ENCODE measurements at places on chromosomes 6 and 20.

GRCh38 chr6:166626177-166627032, 646 bp downstream of the RPS6KA2 start:
- no peak for DNase-seq

DNA sequence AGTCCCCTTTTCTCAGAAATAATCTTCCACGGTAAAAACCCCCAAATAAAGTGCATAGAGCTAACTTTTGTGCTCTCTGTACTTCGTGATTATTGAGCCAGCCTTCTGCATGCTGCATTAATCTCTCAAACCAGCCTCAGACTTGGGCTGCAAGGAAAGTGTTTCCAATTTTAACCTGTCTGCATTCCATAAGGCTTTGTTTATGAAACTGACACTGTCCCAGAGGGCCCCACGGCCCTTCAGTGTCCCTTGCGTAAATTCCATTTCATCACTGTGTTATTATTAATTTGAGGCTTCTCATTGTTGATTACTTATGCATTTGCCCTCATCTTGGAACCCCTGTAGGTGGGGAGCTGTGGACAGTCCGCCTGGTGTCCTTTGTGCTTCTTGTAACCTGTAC, 15.6 kb upstream of the SNRPB2 start:
- no peak for DNase-seq

GRCh38 chr6:110128418-110128817, 51.1 kb downstream of the WASF1 start:
- no peak for DNase-seq

- no peak for DNase-seq
Observed at GRCh38 chr6:169046483-169047192, 207.0 kb downstream of the THBS2 start.

All from skin of body (tissue), 3 donors.